ENCODE measurements at places on chromosomes 11 and 22.

DNA sequence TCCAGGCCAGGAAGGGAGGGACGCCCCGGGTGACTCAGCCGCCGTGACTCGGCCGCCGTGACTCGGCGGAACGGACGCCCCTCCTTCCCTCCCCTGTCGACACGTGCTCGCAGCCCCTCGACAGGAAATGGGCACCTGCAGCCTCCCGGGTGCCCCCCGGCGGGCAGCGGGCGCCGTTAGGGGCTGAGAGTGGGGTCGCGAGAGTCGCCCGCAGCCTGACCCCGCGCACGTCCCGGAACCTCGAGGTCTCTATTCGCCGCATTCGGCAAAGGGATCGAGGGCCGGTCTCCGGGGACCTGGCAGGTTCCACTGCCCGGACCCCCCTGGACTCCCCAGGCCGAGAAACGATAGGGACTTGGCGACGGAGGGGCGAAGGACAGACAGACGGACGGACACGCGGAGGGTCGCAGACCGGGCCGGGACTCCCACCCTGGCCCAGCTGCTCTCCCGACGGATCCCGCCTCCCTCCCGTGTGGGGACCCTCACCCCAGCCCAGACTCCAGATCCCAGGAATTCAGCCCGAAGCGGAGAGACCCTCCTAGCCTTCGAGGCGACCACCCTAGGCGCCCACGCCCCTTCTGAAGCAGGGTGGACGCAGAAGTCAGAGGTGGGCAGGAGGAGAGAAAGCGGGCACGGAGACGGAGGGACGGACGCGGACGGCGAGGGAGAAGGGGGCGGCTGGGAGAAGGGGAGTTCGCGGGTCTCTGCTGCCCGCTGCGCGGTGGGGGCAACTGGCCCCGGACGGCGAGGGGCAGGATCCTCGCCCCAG lies 648 bp downstream of the FOSL1 start:
- no peak for DNase-seq

GRCh38 chr11:28269586-28269985 lies 161.4 kb downstream of the METTL15 start:
- no peak for DNase-seq

GRCh38 chr11:47061429-47062178 lies 115.1 kb downstream of the ARFGAP2 start:
- no peak for DNase-seq

DNA sequence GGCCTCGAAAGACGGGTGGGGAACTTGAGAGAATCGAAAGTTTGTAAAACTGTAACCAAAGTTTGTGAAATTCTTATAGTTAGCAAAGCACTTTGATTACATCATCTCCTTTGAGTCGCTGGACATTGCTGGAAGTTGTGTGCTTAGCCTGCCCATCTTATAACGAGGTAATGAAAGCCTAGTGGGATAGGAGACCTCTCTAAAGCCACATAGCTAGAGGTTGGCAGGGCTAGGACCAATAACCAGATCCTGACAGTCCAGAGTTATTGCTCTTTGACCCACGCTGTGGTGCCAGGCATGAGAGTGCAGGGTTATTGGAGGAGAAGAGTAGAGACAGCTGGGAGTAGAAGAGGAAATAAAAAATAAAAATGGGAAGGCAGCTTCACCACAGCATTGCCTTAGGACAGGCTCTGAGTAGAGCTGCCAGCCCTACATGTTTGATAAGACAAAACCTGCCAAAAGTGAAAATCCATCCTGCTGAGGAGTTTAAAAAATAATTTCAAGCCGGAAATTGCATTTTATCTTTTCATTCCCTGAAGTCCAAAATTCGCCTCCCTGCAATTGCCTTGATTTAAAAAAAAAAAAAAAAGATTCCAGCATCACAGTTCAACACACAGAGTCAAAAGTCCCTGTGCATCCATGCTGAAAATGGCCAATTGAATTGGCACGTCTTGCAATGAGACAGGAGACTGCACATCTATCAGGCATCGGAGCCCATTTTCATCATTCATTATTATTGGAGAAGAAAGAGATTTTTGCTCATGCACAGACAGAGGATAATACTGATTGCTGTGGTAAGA lies 225.5 kb upstream of the POU2AF2 start:
- no peak for DNase-seq

DNA sequence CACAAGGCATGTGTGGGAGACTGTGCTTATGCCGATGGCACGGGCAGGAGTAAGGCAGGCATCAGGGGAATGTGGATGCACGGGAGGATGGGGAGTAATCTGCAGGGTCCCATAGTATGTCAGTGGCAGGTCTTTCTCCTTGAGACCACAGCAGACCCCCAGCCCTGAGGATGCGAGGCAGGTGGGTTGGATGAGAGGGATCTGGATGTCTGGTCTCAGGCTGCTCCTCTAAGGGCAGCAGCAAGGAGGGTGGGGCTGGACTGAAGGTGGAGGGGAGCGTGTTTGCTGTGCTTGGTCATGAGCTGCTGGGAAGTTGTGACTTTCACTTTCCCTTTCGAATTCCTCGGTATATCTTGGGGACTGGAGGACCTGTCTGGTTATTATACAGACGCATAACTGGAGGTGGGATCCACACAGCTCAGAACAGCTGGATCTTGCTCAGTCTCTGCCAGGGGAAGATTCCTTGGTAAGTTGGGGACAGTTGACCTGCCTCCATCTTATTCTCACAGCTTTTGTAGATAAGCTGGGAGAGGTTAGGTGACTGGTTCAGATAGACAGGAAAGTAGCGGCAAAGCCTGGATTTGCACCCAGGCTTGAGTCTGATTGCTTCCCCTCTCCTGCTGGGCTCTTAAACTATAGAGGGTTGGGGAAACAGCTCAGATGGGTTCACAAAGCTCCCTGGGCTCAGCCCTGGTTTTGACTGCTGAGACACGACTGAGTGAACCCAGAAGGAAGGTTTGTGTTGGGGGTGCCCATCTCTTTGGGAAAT lies at the start of gene APOL1:
APOL1 (plus strand) TSS at position 380 of the 769 bp plus-strand sequence. CDS start 1,823 bp downstream, outside the sequence.
- DNase-seq = no peak

GRCh38 chr11:47411884-47412746 lies 3.7 kb downstream of the SLC39A13 start:
- DNase-seq = no peak

- DNase-seq = no peak
Observed at GRCh38 chr22:32612834-32613233, 138.2 kb downstream of the FBXO7 start.

GRCh38 chr11:90558328-90558865 lies 335.5 kb upstream of the CHORDC1 start:
- DNase-seq = no peak

DNA sequence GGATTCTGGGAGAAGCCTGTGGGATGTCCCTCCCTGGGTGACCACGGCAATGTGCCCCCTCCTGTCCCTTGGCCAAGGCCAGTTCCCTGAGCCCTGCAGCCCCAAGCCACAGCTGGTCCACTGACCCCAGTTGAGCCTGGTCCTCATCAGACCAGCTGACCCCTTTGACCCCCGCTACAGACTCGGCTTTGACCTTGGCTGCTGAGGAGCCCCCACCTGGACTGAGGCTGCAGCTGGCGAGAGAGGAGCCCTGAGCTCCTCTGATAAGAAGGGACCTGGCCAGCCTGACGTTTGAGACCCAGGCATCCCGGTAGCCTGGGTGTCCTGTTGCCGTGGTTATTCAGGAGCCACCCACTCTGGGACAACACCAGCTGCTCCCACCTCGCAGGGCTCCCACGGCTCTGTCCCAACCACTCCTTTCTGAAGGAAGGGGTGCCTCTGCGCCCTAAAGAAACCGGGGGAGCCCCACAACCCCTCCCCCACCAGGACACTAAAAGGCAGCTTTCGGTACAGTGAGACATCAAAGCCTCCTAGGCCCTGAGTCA lies 3.0 kb downstream of the ASCL2 start:
- DNase-seq = no peak

- no peak for DNase-seq
Observed at GRCh38 chr11:9825315-9825714, 161.4 kb downstream of the SWAP70 start.

DNA sequence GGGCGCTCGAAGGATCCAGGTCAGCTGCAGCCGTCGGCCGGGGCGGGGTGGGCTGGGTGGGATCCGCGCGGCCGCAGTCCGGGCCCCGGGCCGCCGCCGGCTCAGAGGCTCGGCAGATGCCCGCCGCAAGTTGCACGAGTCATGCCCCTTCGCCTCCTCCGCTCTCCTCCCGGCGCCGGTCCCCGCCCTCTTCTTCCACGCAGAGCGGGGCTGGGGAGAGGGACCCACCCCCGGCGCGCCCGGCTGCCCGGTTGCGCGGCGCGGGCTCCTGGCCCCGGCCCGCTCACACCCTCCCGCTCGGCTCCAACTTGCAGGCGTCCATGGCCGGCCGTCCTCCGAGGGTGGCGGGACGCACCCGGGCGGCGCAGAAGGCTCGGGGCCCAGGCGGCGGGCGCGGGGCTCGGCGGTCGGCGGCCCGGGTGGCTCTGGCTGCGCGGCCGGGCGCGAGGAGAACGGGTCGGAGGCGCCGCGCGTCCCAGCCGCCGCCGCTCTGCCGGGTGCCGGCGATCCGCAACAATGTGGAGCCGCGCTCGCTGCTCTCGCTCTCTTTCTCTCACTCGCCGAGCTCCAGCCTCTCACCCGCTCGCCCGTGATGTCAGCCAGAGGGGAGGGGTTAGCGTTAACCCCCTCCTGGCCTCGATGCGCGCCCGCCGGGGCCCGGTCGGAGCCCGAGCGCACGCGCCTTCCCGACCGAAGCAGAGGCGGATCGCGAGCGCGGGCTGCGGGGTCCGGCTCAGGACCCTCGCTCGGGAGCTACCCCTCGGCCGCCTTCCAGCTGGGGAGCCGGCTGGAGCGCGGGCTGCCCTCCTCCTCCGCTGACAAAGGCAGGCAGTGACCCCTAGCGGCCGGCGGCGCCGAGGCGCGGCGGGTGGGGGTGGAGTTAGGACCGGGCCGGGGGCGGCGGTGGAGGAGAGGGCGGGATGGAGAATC lies at the start of gene NECTIN1:
NECTIN1 (minus strand) TSS at position 550 of the 930 bp plus-strand sequence. CDS start 647 bp downstream, outside the sequence.
- peak; percentile 38 for DNase-seq

DNA sequence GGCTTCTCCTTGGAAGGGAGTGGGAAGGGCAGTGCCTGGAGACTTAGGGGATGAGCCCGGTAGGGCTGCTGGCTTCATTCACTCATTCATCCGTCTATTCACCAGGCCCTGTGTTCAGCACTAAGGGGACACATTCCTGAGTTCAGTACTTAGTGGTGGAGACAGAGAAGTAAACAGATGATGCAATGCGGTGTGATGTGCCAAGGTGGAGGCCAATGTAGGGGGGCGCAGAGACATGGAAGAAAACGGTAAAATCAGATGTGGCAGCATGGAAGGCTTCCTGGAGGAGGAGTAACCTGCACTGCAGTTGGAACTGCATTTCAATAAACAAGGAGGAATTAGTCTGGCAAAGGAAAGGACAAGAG lies 21.3 kb downstream of the GRIK4 start:
- DNase-seq = no peak

DNA sequence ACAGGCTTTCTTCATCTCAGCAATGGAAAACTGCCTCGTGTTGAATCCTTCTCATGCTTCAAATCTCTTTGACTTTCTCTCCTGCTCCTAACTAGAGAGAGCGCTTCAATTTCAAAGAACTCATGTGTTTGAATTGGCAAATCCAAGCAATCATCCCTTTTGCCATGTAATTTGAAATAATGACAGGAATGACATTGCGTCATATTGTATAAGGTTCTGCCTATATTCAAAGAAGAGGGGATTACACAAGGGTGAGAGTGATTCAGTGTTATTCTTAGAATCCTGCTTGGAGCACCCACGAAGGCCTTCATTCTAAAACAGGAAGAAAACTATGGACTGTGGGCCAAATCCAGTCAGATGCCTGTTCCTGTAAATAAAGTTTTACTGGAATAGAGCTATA lies 720.6 kb downstream of the JRKL start:
- no peak for DNase-seq

GRCh38 chr22:25351631-25352293 lies 132.3 kb downstream of the CRYBB2 start:
- DNase-seq = no peak

DNA sequence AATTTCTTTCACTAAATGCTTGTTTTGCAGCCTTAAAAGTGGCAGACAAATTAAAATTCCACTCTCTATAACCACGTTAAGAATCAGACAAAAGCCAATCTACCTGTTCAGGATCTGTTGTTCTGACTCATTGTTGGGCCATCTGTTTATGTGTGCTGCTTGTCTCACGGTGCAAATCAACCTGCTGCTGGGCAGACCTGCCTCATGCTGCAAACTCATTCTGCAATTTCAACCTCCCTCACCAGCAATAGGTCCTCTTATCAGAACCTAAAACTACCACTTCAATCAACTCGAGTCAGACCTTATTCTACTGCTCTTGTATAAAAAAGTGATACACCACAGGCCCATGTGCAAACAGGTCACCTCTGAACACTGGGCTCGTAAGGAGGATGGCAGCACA lies 75.1 kb downstream of the LARGE2 start:
- DNase-seq = no peak

- no peak for DNase-seq
Observed at GRCh38 chr11:82521427-82521826, 212.2 kb downstream of the FAM181B start.

DNA sequence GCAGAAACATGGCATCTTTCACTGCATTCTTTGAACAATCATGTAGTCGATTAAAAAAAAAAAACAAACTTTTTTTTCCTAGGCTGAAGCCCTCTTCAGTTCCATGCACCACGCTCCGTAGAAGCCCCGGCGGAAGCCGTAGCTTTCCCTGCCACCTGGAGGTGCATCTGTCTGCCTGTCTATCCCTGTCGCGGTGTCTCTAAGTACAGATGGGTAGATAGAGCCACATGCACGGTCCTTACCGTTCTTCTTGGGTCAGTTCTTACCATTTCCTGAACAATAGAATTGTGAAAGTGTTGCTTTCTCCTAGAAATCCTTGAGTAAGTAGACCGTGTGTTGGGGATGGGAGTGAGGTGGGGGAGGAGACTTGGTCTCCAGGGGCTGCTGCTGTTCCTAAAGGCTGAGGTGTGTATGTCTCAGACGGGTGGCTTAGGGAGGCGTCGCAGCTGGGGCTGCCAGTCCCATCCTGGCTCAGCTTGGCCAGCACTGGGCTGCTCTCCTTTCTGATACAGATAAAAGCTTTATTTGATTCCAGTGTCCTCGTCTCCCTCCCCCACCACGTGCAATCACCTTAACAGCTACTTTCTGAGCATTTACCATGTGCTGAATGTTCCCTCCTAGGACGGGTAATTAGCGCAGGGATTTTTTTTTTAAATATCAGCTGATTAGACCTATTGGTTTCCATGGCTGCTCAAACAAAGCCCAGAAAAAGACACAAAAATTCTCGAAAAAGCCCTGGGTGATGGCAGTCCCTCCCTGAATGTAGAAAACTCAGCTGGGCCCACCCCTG lies 46.8 kb downstream of the MACROD1 start:
- no peak for DNase-seq
